ENCODE measurements at places on chromosomes 6 and 20. TPM values are rescaled to one million over a fixed set of nuclear protein-coding genes. Genes with fewer than 3 reads are reported as not detected.

DNA sequence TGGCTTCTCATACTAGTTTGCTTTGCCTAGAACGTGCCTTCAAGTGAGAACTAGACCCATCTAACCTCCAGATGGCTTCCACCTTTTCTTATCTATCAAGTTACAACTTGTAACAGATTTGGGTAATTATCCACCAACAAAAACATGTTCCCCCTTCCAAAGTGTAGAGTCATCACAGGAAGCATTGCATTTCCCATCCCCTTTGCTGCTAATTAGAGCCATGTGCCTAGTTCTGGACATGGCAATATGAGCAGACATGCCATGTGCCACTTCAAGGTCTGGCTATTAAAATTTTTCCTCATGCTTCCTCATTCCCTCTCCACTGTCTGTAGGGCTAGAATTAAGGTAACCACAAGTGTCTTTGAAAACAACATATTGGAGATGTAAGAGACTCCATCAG lies 814.4 kb downstream of the TENT5A start:
- no peak for DNase-seq

GRCh38 chr20:57769756-57770155 lies 59.9 kb upstream of the PMEPA1 start:
- DNase-seq = no peak

POPDC3 gene
- total RNA-seq = 35.5 TPM

GRCh38 chr20:7772371-7772770 lies 167.9 kb downstream of the HAO1 start:
- no peak for DNase-seq

DNA sequence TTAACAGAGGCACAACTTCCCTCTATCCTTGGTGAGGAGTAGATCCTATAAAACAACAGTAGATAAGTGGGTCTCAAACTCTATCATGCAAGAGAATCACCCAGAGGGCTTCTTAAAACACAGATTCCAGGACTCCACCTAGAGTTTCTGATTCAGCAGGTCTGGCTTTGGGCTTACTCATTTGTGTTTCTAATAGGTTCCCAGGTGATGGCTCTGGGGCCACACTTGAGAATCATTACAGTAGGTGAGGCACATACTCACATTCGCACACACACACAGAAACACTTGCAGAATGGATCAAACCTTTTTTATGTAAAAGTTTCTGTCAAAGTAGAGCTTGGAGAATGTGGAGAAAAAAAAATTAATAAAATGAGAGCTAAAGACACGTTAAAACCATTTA lies 52.4 kb downstream of the TMEM242 start:
- no peak for DNase-seq

GRCh38 chr6:83597511-83597910 lies 85.2 kb downstream of the PRSS35 start:
- DNase-seq = no peak

DNA sequence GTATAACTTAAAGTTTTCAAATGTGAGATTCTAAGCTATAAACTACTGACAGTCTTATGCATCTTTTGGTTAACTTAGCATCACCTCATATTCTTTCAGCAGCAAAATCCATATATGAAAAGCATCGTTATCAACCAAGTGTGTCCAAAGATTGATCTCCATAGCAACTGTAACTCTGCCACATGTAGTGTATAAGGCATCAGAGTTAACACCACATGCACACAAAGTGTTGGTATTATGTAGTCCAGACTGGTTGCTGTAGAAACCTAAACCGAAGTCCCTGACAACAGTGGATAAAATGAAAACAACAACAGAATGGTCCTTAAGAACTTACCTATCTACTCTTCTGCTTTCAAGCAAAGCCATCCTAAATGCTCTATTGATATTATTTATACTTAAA lies 39.6 kb downstream of the PDSS2 start:
- no peak for DNase-seq

CLPSL2 gene
- total RNA-seq = not detected

BEND6 gene
- 1.2 TPM for total RNA-seq

DNA sequence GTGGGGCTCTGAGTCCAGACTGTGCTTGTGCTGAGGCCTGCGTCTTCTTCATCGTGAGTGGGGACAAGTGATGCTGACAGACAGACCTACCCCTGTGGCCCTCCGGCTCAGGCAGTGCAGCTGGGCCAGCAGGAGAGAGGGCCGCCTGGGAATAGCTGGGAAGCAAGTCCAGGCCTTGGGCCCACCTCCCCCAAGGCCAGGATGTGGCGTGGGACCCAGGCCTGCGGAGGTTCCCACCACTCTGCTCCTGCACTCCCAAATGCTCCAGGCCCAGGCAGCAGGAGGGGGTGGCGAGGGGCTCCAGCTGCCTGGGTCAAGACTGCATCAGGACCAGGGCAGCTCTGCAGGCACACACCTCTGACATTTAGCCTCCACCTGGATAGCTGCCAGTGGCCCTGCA lies 38.3 kb downstream of the DAAM2 start:
- DNase-seq = no peak

DNA sequence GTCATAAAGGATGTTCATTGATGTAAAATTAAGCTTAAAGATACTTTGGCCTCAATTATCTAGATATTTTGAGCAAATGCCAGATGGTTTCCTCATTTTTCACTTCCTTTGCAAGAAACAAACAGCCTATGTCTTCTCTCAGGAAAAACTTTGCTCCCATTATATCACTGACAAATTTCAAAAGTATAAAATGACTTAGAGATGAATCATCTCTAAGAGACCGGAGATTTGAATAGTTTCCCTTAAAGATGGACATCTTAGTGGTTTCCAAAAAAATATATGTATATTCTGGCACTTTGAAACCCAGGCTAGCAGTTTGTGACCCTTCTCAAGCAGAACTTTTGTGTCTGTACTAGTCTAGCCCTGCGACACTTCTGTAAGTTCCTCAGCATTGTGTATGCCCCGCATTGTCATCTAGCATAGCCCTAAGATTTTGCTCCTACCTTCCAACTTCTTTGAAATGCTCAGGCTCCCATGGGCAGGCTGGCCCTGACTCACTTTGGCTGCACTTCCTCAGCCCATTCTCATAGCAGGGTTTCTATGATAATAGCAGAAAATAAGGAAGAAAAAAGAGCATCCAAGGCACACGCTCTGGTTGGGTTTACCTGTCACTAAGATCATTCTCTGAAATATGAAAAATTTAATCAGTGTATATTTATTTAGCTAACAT lies 25.7 kb upstream of the POU3F2 start:
- no peak for DNase-seq

DNA sequence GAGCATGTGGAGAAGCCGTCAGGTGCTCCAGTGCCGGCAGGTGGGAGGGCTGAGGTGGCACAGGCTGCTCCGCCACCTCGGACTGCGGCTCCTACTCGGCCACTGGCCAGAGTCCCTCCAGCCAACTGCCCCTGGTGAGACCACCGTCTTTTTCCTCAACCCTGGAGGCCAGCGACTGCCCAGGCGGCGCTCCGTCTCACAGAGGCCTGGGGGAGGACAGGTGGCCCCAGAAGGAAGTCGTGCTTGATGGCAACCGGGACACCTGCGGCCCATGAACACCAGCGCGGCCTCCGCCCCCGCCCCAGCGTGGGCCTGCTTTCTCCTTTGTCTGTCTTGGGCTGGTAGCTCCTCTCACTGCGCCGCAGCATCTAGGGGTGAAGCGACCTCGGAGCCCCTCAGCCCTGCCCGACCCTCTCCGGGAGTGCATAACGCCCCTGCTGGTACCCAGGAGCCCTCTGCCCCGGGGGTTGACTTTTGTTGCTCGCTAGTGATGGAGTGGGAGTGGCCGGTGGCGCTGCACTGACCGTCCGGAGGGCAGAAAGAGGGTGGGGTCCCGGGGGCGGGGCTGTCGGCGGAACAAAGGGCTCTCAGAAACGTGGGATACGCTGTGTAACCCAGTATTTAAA lies 706 bp upstream of the TUBB2B start:
- DNase-seq = no peak

ZSCAN9 gene
- 9.2 TPM for total RNA-seq

DNA sequence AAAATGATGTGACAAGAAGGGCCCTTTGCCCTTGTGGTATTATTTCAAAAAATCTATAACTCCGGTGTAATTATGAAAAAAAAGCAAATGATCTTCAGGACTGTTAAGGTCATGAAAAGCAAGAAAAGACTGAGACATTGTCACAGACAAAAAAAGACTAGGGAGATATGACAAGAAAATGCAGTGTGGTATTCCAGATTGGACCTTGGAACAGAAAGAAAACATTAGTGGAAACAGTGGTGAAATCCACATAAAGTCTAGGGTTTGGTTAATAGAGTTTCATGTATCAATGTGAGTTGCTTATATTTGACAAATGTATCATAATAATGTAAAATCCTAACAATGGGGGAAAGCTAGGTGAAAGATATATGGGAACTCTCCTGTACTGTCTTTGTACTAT lies 26.8 kb upstream of the SLC17A3 start:
- no peak for DNase-seq

DNA sequence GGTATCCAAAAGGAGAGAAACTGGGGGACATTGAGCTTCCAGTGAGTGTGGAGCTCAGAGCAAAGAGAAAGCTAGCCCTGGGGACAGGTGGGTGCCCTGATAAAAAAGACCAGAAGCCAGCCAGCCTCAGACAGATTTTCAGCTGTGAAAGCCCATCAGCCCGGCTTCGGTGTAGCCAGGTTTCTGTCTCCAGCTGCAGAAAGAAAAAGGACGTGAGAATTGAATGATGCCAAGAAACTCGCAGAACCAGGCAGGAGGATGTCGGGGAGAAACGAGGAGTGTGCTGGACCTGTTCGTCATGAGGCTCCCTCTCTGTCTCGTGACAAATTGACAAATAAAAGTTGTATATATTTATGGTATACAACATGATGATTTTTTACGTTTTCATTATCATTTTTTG lies 63.3 kb downstream of the CDH4 start:
- no peak for DNase-seq

GRCh38 chr6:43746071-43746470 lies 23.9 kb upstream of the VEGFA start:
- no peak for DNase-seq

TULP1 gene
- total RNA-seq = not detected

AVP gene
- not detected for total RNA-seq

- DNase-seq = no peak
These were observed 295.3 kb downstream of the PRL start for GRCh38 chr6:22001396-22002027.

TGM3 gene
- total RNA-seq = not detected

OR12D2 gene
- not detected for total RNA-seq

- no peak for DNase-seq
These were observed 7.0 kb upstream of the REV3L start for GRCh38 chr6:111490067-111490466.

GRCh38 chr6:17983730-17984129 lies 3.7 kb downstream of the KIF13A start:
- no peak for DNase-seq

GRCh38 chr6:41836022-41836659 lies 48.6 kb downstream of the TOMM6 start:
- DNase-seq = no peak

FAM50B gene
- 18.8 TPM for total RNA-seq

GRCh38 chr6:137216875-137217553 lies 2.2 kb downstream of the IFNGR1 start:
- no peak for DNase-seq

MAP1LC3A gene
- 76.7 TPM for total RNA-seq

HBS1L gene
- total RNA-seq = 69.5 TPM

SLC22A16 gene
- total RNA-seq = not detected

GRCh38 chr6:162068340-162068739 lies 659.2 kb downstream of the PRKN start:
- DNase-seq = no peak

DNA sequence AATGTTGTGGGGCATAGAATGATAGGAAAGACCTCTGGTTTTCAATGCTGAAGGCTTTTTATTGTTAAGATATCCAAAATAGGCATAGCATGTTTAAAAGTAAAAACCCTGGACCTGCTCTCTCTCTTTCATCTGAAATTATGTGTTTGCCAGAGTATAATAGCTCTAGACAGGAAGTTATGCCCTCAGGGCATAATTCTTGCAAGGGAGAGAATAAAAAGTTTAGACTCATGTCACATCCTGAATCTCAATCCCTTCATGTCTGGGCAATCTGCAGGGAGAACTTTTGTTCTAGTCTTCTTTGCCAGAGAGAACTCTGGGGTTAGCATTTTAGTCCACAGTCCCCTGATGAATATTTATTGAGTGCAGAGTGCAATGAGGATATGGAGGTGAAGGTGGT lies 297.3 kb upstream of the FLRT3 start:
- DNase-seq = no peak

DNA sequence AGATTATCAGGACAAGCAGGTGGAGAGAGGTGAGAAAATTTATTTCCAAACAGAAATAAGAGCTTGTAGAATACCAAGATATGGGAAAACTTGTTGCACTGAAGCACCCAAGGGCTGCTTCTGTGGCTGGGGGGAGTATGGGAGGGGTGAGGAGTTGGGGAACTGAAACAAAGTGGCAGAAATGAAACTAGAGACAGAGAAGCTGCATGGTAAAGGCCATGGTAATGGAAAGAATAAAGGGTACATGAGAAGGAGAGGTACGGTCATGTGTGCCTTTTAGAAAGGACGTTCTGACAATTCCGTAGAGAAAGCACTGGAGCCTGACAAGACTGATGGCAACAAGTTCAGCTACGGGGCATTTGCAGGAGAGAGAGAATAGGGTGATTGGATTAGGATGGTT lies 51.6 kb upstream of the RIN2 start:
- no peak for DNase-seq

GRCh38 chr6:98633886-98634285 lies 200.5 kb upstream of the POU3F2 start:
- DNase-seq = no peak

DNA sequence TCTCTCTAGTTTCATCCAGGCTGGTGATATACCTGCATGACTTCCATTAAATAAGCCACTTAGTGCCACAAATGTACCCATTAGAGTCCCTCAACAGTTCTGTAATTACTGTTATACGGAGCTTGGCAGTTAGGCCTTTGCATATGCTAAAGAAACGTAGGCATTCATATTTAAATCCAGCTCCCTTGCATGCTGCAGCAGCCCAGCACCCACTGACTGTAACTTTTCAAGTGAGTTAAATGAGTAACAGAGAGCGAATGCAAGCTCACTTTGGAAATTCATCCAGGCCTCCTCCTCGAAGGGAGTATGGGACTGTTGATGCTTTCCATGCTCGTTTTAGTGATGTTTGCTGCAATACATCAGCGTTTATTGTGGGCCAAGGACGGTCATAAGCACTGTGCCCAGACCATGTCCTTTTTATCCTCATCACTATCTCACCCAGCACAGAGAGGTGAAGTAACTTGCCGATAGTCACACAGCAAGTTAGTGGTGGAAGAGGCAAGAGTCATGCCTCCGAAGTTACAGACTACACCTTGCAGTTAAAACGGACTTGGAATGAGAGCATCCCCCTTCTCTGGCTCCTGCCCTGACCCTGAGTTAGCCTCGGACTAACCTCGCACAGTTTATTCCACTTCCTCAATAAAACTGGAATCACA lies 179.4 kb upstream of the PDE10A start:
- no peak for DNase-seq

KIFC1 gene
- total RNA-seq = 0.31 TPM

GRCh38 chr20:48604426-48604825 lies 223.4 kb downstream of the PREX1 start:
- DNase-seq = no peak

- no peak for DNase-seq
These were observed at the start of gene NHSL1 for GRCh38 chr6:138499303-138500018. Gene NHSL1, minus strand, starts transcription at chr6:138499494. Its CDS starts 204 bp downstream, at chr6:138499290.

- DNase-seq = no peak
These were observed 379.7 kb downstream of the LAMA2 start for GRCh38 chr6:129262661-129263060.

FBXO5 gene
- total RNA-seq = 3.1 TPM

- no peak for DNase-seq
These were observed 2.0 kb upstream of the COL10A1 start for GRCh38 chr6:116127771-116128493.

GRCh38 chr6:53634184-53634631 lies 31.3 kb downstream of the KLHL31 start:
- no peak for DNase-seq

IMPG1 gene
- total RNA-seq = not detected

Measured in left cardiac atrium (tissue), 4 donors.